ENCODE measurements at places on chromosomes 3 and 15. TPM values are rescaled to one million over a fixed set of nuclear protein-coding genes. Genes with fewer than 3 reads are reported as not detected.

CPNE9 gene
- total RNA-seq = not detected

CCDC39 gene
- total RNA-seq = 1.7 TPM

ZNF770 gene
- total RNA-seq = 60.2 TPM

CEMIP gene
- 10.0 TPM for total RNA-seq

ACKR2 gene
- 4.4 TPM for total RNA-seq

MEGF11 gene
- 0.24 TPM for total RNA-seq

GUCA1C gene
- total RNA-seq = not detected

TMIE gene
- total RNA-seq = 1.1 TPM

GRCh38 chr15:36053746-36054145 is 507.8 kb upstream of the DPH6 start:
- no peaks in the 10 kb centered on the region for H3K36me3 ChIP-seq
- DNase-seq = no peak
- no peaks in the 10 kb centered on the region for H3K27me3 ChIP-seq
- no peak overlapping the region for H3K27ac ChIP-seq

- H3K4me1 ChIP-seq = no peaks in the 10 kb centered on the region
- DNase-seq = no peak
- H3K36me3 ChIP-seq = no peaks in the 10 kb centered on the region
- H3K27me3 ChIP-seq = no peaks in the 10 kb centered on the region
These were observed 230.0 kb downstream of the ERC2 start for GRCh38 chr3:56238299-56238698.

GRCh38 chr3:52218937-52219650 is 6.4 kb downstream of the TLR9 start:
- no peaks in the 10 kb centered on the region for H3K36me3 ChIP-seq
- DNase-seq = no peak
- no peak overlapping the region for H3K27ac ChIP-seq
- no peak overlapping the region for H3K4me3 ChIP-seq
- peaks cover 15% of the 10 kb centered on the region for H3K4me1 ChIP-seq

- H3K27me3 ChIP-seq = no peaks in the 10 kb centered on the region
- no peaks in the 10 kb centered on the region for H3K4me1 ChIP-seq
- H3K27ac ChIP-seq = no peak overlapping the region
- no peaks in the 10 kb centered on the region for H3K36me3 ChIP-seq
These were observed 16.3 kb upstream of the SAMD7 start for GRCh38 chr3:169895072-169895471.

DNA sequence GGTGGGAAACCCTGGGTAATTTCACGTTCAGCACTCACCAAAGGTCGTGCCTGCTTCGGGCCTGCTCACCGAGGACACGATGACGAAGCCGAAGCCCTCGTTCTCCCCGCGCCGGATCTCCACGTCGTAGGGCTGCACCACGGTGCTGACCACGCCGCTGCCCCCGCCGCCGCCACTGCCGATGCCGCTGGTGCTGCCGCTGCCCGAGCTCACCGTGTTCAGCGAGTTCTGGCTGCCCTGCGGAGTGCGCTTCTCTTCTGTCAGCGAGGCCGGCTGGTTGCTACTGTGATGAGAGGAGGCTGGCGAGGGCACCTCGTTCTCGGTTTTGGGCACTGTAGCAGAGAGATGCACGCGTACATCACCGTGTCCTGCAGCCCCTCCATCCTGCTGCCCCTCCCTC is 659.5 kb downstream of the MAGI1 start:
- no peaks in the 10 kb centered on the region for H3K27me3 ChIP-seq
- H3K4me3 ChIP-seq = no peak overlapping the region
- no peak for DNase-seq
- no peak overlapping the region for H3K27ac ChIP-seq
- H3K36me3 ChIP-seq = no peaks in the 10 kb centered on the region
- H3K4me1 ChIP-seq = no peaks in the 10 kb centered on the region

GRCh38 chr3:177483182-177483967 is 286.1 kb upstream of the TBL1XR1 start:
- peaks cover 3% of the 10 kb centered on the region for H3K4me1 ChIP-seq
- no peak for DNase-seq
- H3K27me3 ChIP-seq = no peaks in the 10 kb centered on the region

DNA sequence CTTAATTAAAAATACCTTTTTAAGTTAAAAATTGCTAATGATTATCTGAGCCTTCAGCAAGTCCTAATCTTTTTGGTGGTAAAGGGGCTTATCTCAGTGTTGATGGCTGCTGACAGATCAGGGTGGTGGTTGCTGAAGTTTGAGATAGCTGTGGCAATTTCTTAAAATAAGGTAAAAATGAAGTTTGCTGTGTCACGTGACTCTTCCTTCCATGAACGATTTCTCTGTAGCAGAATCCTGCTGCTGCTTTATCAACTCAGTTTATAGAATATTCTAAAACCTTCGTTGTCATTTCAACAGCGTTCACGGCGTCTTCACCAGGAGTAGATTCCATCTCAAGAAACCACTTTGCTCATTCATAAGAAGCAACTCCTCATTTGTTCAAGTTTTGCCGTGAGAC is 110.1 kb downstream of the SUCNR1 start:
- no peak for DNase-seq
- H3K36me3 ChIP-seq = no peaks in the 10 kb centered on the region
- H3K4me1 ChIP-seq = no peaks in the 10 kb centered on the region
- no peaks in the 10 kb centered on the region for H3K27me3 ChIP-seq
- no peak overlapping the region for H3K27ac ChIP-seq

GRCh38 chr3:110697961-110698360 is 373.7 kb upstream of the NECTIN3 start:
- no peaks in the 10 kb centered on the region for H3K4me1 ChIP-seq
- no peaks in the 10 kb centered on the region for H3K36me3 ChIP-seq
- H3K27me3 ChIP-seq = no peaks in the 10 kb centered on the region
- no peak for DNase-seq
- no peak overlapping the region for H3K27ac ChIP-seq

- H3K4me1 ChIP-seq = no peaks in the 10 kb centered on the region
- H3K4me3 ChIP-seq = no peak overlapping the region
- no peak for DNase-seq
These were observed 13.0 kb upstream of the MANF start for GRCh38 chr3:51371943-51372557.

DNA sequence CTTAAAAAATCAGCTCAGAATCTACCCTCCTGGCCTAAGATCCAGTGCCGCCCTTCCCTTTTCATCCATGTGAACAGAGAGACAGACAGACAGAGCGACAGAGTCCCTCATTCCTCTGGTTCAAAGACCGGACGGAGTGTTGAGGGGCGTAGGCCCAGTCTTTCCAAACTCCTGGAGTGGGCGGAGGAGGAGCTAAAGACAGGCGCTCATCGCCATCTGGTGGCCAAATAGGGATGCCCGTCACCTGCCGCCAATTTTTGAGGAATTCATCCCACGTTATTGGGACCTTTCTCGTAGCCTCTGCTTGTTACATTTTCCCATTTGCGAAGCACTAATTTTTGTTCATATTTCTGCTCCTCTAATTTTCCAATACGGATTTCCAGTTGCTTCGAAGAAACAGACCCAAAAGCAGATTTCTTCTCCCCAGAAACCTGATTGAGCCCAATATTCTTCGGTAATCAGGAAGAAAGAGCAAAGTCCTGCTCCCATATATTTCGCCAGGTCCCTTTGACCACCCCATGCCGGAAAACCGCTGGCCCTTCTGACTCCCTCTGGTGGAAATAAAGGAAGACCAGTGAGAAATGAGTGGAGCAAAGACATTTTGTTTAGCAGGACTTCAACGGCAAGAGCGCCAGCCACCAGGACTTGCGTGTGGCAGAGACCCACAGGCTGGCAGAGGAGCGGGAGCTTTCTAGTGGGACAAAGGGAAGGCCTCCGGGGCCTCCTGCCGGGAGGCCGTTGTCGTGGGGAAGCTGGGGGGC is 88.0 kb downstream of the LRRK1 start:
- peak; percentile 86 for DNase-seq
- no peak overlapping the region for H3K27ac ChIP-seq
- no peaks in the 10 kb centered on the region for H3K27me3 ChIP-seq
- peaks cover 2% of the 10 kb centered on the region for H3K4me1 ChIP-seq
- no peaks in the 10 kb centered on the region for H3K36me3 ChIP-seq

- H3K27ac ChIP-seq = no peak overlapping the region
- H3K4me1 ChIP-seq = peaks cover 5% of the 10 kb centered on the region
- H3K36me3 ChIP-seq = no peaks in the 10 kb centered on the region
- H3K27me3 ChIP-seq = peaks cover 4% of the 10 kb centered on the region
These were observed 900 bp upstream of the EOMES start for GRCh38 chr3:27723001-27723445.

GRCh38 chr3:8767667-8768363 is 1.6 kb downstream of the OXTR start:
- H3K36me3 ChIP-seq = no peaks in the 10 kb centered on the region
- H3K4me3 ChIP-seq = no peak overlapping the region
- H3K4me1 ChIP-seq = peaks cover 11% of the 10 kb centered on the region
- DNase-seq = no peak
- H3K27me3 ChIP-seq = no peaks in the 10 kb centered on the region

DNA sequence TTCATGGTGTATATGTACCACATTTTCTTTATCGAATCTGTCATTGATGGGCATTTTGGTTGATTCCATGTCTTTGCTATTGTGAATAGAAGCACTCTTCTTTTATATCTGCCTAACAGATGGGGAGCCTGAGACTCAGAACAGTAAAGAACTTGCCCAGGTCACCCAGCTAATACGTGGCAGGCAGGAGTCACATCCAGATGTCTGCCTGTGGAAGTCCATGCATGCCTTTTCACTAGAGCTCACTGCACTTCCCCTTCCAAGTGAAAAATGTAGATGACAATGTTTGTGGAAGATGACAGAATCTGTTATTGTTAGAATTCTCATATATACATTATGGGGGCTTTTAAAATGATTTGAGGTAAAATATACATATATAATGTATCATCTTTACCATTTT is 165.0 kb downstream of the PDZRN3 start:
- H3K27me3 ChIP-seq = no peaks in the 10 kb centered on the region
- H3K4me1 ChIP-seq = peaks cover 4% of the 10 kb centered on the region
- H3K27ac ChIP-seq = no peak overlapping the region

GRCh38 chr3:183313764-183314163 is 60.7 kb downstream of the B3GNT5 start:
- DNase-seq = no peak
- H3K27me3 ChIP-seq = no peaks in the 10 kb centered on the region
- H3K4me3 ChIP-seq = no peak overlapping the region
- no peak overlapping the region for H3K27ac ChIP-seq
- H3K36me3 ChIP-seq = no peaks in the 10 kb centered on the region
- H3K4me1 ChIP-seq = no peaks in the 10 kb centered on the region

DNA sequence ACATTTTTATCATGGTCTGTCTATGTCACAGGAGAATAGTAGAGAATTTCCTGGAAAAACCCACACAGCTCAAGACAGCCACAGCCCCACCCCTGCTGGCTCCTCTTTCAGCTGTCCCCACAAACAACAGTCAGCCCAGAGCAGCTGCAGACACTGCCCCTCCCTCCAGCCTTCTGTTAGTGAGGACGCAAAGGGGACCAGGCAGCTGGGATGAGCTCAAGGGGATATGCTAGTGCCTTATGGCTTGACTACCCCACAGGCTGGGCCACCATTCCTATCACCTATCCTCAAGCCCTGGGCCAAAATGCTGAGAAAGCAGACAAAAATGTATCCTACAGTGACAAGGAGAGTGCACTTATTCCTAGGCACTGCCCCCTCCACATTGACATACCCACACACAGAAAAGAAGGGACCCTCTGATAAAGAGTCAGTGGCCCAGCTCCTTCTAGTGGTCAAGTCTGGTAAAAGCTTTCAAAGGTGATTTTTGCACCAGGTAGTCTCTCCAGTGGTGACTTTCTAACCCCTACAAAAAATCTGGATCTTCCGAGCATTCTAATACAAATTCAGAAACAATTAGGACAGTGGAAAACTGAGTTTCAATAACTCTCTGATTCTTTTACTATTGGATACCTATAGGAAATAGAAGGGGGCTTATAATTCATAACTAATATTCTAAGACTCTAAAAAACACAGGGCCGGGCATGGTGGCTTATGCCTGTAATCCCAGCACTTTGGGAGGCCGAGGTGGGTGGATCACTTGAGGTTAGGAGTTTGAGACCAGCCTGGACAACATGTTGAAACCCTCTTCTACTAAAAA is 3.0 kb upstream of the MAP1A start:
- DNase-seq = no peak
- no peak overlapping the region for H3K27ac ChIP-seq
- no peak overlapping the region for H3K4me3 ChIP-seq
- no peaks in the 10 kb centered on the region for H3K36me3 ChIP-seq
- no peaks in the 10 kb centered on the region for H3K27me3 ChIP-seq

DNA sequence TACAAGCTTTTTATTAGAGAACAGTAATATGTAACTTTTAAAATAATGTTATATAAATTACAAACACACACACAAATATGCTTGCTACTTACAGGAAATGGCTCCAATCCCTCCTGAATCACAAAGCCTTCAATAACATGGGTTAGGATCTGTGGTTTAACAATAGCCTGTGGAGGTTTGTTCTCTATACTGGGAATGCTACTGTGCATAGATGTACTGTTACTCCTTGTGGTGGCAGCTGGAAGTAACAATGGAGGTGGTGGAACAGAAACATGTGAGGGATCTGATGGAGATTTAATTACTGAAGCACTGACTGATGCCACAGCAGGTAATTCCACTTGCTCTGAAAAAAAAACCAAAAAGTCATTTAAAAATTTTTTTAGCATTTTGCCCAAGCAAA is 64.4 kb downstream of the PHC3 start:
- H3K4me3 ChIP-seq = no peak overlapping the region
- H3K27me3 ChIP-seq = no peaks in the 10 kb centered on the region
- H3K27ac ChIP-seq = no peak overlapping the region
- DNase-seq = no peak
- H3K4me1 ChIP-seq = no peaks in the 10 kb centered on the region

- H3K4me1 ChIP-seq = peaks cover 2% of the 10 kb centered on the region
- no peaks in the 10 kb centered on the region for H3K27me3 ChIP-seq
- no peaks in the 10 kb centered on the region for H3K36me3 ChIP-seq
- H3K27ac ChIP-seq = no peak overlapping the region
These were observed 272.2 kb upstream of the NR2F2 start for GRCh38 chr15:96058103-96058851.
